ENCODE measurements at places on chromosomes 3 and 15. TPM values are rescaled to one million over a fixed set of nuclear protein-coding genes. Genes with fewer than 3 reads are reported as not detected.

- DNase-seq = no peak
Measured at GRCh38 chr3:56055951-56056350, 412.3 kb downstream of the ERC2 start.

- no peak for DNase-seq
Measured at GRCh38 chr3:67017211-67017610, 19.1 kb downstream of the KBTBD8 start.

- no peak for DNase-seq
Measured at GRCh38 chr3:87053553-87053952, 62.6 kb upstream of the VGLL3 start.

GRCh38 chr15:83200162-83200561 lies 7.5 kb downstream of the HDGFL3 start:
- no peak for DNase-seq

DNA sequence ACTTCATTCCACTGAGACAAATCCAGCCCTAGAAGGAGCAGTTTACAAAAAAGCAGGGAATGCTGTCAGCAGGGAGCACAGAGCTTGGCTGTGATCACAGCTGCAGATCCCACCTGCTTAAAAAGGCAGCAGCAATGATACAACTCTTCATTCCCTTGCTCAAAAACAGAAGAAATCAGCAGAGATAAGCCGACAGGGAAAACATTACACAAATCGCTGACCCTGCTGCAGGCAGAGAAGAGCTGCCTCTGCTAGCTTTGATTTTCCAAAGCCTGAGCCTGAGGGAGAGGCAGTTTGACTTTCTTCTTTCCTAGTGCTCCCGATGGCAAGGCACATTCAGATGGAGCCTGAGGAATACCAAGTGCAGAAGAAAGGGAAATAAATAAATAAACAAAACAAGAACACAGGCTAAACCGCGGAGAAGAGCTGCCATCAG lies 80.2 kb downstream of the SHQ1 start:
- peak; percentile 34 for DNase-seq

GRCh38 chr3:45566196-45566595 lies 28.4 kb upstream of the LIMD1 start:
- DNase-seq = no peak

- peak; percentile 96 for DNase-seq
Measured at GRCh38 chr15:42207674-42208579, at the start of gene VPS39. Gene VPS39 (minus strand): TSS chr15:42208304. CDS start chr15:42208153, 151 bp downstream.

GRCh38 chr3:171995486-171995885 lies 43.9 kb upstream of the FNDC3B start:
- DNase-seq = no peak

GRCh38 chr3:143972155-143972504 lies 507 bp downstream of the DIPK2A start:
- DNase-seq = no peak

- peak; percentile 58 for DNase-seq
Measured at GRCh38 chr15:31136016-31136415, 34.5 kb upstream of the TRPM1 start.

- no peak for DNase-seq
Measured at GRCh38 chr3:179840985-179841384, 188.1 kb downstream of the USP13 start.

GRCh38 chr15:63060699-63061098 lies 18.2 kb downstream of the TPM1 start:
- no peak for DNase-seq

DNA sequence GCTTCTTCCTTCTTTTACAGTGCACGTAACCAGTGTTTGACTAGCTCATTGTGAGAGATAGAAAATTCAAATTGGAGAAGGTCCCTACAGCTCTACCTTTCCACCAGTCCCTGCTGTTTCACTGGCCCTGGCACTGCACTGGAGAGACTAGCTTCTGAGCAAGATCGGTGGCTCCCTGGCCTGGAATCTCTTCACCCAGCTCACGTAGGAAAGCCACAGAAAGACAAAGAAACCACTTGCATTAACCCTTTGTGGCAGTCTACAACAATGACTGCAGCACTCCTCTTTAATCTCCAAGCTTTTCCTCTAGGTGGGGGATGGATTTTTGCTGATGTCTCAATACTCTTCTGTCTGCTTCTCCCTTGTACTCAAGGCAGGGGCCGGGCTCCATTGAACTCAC lies 155.9 kb downstream of the PEX5L start:
- DNase-seq = peak; percentile 61

GRCh38 chr15:74428442-74428787 lies 5.3 kb downstream of the SEMA7A start:
- DNase-seq = no peak

DNA sequence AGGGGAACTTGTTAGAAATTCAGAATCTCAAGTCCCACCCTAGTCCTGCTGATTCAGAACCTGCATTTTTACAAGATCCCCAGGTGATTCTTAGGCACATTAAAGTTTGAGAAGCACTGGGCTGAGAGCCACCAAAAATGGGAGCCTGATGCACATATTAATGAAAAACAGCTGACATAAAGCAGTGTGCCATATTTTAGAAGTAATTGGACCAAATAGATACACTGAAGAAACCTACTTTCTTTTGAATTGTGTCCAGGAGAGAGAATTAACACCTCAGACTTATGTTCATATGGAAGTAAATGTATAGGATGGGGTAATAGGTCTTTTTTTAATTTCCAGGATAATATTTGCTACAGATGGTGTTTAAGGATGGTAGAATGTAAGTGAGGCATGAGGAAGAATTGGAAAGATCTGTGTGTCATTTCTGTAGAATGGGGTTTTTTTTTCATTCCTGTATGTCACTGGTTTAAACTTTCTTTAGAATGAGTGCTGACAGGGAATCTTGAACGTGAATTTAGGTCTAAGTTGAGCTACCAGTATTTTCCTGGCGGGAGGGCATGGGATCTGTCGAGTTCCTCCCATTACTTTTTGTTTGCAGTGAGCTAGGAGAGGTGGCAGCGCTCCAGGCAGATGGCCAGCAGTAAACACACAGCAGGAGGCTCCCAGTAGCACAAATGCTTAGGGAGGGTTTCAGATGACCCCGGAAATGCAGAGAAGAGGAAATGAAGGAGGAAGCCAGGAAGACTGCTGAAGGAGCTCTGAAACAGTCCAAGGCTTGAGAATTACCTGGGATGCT lies 185.6 kb downstream of the PLCL2 start:
- DNase-seq = peak; percentile 57

The WNT5A gene
- total RNA-seq = 4.0 TPM

DNA sequence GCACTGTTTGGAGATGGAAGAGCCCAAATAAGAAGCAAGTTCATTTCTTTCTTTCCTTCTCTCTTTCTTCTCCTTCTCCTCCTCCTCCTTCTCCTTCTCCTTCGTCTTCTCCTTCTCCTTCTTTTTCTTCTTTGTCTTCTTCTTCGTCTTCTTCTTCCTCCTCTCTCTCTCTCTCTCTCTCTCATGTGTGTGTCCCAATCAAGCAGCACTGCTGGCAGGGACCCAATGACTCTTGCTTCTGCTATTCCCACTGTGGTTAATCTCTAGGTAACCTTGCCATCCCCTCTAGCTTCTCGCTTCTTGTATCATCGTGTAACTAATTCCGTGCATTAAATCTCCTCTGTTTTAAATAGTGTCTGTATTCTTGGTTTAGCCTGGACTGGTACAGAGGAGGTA lies 26.1 kb upstream of the ZNF280D start:
- no peak for DNase-seq

The REC114 gene
- total RNA-seq = not detected

The KBTBD12 gene
- total RNA-seq = 0.23 TPM

- DNase-seq = no peak
Measured at GRCh38 chr3:61057464-61057863, 193.8 kb downstream of the FHIT start.

DNA sequence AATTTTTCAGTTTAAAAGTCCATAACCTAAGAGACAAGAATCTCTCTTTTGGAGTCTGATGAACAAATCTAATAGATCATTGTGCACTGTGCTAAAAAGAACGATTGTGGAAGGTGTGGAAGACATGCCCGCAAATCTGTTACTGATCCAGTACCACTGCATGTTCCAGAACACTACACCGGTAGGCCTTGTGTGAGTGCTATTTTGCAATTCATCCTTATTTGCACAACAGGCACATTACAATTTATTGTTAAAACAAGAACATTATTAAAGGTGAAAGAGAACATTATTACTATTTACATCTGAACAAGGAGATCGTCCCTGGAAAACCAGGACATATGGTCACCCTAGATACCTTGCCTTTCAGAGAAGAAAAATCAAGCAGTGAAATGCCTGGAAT lies 205.7 kb upstream of the NECTIN3 start:
- no peak for DNase-seq

GRCh38 chr3:21830541-21830940 lies 79.5 kb upstream of the ZNF385D start:
- no peak for DNase-seq

DNA sequence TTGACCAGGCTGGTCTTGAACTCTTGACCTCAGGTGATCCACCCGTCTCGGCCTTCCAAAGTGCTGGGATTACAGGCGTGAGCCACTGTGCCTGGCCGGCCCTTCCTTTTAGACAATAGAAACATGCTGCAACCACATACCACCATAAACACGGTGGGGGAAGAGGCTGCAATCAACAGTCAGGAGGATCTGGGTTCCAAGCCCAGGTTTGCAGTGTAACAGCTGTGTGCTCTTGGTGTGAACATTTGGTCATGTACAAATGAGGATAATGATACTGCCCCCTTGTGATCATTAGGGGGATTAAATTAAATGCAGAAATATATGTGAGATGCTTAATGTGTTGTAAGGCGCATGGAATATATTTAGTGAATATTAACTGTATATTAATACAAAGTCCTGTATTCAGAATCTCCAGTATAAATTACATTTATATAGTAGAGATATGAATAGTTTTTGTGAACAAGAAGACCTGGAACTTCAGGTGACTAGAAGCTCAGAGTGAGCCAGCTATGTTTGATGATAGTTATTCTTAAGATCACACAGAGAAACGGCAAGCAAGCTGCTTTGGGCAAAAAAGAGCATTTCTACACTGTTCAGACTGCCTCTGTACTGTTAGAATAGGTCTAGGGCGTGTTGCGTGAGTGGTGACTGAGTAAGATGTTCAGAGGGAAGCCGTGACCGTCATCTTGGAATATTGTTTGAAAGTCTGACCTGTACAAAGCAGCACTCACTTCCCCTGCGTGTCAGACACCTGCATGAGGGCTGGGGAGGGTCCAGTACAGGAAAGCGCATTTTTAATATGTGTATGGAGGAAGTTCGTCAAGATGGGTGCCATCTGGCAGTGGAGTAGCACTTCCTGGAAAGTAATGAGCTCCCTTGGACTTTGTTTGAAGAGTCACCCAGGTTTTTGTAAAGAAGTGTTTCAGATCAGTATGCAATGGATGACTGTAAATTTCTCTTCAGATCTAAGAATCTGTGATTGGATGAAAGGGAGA lies 125.8 kb downstream of the PGPEP1L start:
- peak; percentile 76 for DNase-seq

GRCh38 chr3:55719508-55719907 lies 232.4 kb upstream of the WNT5A start:
- DNase-seq = no peak

- DNase-seq = no peak
Measured at GRCh38 chr3:31974964-31975363, 6.1 kb downstream of the OSBPL10 start.

- no peak for DNase-seq
Measured at GRCh38 chr3:185778094-185778493, 46.7 kb downstream of the IGF2BP2 start.

The EPHA3 gene
- 0.21 TPM for total RNA-seq

- DNase-seq = no peak
Measured at GRCh38 chr15:38035701-38036100, 101.3 kb downstream of the TMCO5A start.

- DNase-seq = no peak
Measured at GRCh38 chr15:61099020-61099810, 129.9 kb downstream of the RORA start.

The PLA2G4E gene
- not detected for total RNA-seq

- DNase-seq = no peak
Measured at GRCh38 chr15:85497172-85497569, 116.8 kb downstream of the AKAP13 start.

- no peak for DNase-seq
Measured at GRCh38 chr15:75140080-75140879, 61.4 kb upstream of the C15orf39 start.

DNA sequence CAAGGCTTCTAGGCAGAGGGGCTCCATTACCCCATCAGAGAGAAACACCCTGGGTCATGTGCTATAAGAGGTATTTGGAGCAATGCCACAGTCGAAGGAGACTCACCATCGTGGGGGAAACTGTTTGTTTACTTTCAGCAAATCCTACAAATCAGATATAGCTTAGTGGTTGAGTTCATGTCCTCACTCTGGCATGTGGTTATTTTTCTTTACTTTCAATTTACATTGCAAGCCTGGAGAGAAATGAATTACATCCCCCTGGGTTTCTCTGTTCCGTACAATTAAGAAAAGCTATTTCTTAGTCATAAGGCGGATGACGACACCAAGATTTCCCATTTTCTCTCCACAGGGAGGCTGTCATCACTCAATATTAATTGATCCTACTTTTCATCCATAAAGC lies 36.9 kb downstream of the RFTN1 start:
- no peak for DNase-seq

The RTP4 gene
- total RNA-seq = not detected

DNA sequence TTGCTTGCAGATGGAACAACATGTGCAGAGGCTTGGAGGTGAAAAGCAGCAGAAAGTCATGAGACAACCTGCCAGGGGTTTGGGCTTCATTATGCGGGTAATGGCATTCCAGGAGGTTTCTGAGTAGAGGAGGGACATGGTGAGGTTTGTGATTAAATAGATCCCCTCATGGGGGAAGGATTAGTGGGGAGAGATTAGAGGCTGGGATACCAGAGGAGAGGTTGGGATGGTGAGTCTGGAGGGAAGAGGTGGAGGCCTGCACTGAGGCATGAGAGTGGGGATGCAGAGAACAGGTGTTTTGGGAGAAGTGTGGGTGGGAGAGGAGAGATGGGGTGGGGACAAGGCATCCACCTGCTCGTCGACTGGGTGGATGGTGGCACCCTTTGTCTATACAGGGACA lies 6.8 kb upstream of the IQSEC1 start:
- DNase-seq = no peak

DNA sequence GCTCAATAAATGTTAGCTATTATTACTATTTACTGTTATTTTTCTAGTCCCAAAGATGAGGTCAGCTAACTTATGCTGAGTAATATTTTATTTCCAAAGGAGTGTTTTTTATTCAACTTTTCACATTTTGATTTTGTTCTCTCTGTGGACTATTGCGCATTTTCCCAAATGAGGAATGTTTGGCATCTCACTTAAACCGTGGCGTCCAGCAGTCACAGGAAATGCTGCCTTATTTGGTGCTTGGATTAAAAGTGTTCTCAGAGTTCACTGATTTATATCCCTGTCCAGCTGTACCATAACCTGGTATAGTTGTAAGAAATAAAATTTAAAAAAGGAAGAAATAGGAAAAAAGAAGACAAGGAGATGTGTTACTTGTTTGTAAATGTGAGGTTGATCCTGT lies 166.8 kb downstream of the THSD4 start:
- DNase-seq = no peak

- DNase-seq = no peak
Measured at GRCh38 chr3:66499881-66500575, 794 bp downstream of the LRIG1 start.

All from GM23338 (cell line).